Retina (tissue), 1 donor: ENCODE measurements at places on chromosomes 12 and 14.

- no peak for DNase-seq
These were observed 144.1 kb downstream of the PRKD1 start for GRCh38 chr14:29783556-29783955.

DNA sequence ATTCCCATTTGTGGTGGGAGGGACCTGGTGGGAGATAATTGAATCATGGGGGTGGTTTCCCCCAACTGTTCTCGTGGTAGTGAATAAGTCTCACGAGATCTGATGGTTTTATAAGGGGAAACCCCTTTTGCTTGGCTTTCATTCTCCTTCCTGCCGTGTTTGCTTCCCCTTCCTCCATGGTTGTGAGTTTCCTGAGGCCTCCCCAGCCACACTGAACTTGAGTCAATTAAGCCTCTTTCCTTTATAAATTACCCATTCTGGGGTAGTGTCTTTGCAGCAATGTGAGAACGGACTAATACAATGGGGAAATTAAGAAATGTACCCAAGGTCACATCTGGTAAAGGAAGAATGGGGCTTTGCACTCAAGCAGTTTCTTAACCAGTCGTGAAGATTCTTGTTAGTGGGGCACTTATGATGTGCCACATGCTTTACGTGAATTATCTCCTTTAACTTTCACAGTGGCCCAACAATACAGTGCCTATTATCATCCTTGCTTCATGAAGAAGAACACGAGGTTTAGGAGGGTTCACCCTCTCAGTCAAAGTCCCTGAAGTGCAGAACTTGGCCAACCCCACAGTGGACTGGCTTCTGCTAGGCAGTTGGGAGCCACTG is 234.3 kb downstream of the EFCAB11 start:
- no peak for DNase-seq

DNA sequence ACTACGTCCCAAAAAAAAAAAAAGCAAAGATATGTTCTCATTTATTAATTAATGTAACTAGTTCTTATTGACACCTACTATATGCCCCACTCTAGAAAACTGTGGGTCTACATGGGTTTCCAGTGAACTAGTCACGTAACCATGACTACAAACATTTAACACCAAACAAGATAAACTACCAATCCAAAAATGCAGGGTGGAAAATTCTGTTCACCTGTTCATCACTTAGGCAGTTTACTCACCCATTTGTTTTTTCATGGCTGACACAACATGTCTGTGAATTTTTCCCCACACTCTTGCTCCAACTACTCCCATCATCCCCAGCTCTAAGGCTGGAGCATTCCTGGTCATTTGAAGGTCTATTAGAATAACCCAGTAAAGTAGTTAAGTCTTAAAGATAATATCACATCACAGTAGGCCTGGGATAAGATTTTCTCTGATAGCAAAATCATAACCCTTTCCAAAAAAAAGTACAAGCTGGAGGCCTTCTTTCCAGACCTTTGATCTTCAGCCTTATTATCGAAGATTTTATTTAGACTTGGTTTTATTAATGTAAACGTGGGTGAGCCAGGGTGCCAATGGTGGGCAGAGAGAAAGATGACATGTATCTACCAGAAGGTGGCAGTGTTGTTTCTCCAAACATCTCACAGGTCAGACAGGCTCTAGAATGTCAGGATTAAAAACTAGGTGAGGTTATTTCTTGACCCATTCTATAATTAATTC is 61.6 kb upstream of the DAAM1 start:
- DNase-seq = peak; percentile 71

- DNase-seq = no peak
These were observed 17.7 kb upstream of the STXBP6 start for GRCh38 chr14:25067600-25067999.

DNA sequence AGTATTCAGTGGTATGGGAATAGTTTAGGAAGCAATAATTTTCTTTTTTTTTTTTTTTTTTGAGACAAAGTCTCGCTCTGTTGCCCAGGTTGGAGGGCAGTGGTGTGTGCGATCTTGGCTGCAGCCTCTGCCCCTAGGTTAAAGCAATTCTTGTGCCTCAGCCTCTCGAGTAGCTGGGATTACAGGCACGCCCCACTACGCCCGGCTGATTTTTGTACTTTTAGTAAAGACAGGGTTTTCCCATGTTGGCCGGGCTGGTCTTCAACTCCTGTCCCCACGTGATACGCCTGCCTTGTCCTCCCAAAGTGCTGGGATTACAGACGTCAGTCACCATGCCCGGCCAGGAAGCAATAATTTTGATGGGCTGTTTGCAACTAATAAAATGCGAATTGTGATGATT is 62.1 kb downstream of the ATG14 start:
- DNase-seq = no peak

GRCh38 chr12:71250166-71250565 is 92.4 kb upstream of the TSPAN8 start:
- no peak for DNase-seq

DNA sequence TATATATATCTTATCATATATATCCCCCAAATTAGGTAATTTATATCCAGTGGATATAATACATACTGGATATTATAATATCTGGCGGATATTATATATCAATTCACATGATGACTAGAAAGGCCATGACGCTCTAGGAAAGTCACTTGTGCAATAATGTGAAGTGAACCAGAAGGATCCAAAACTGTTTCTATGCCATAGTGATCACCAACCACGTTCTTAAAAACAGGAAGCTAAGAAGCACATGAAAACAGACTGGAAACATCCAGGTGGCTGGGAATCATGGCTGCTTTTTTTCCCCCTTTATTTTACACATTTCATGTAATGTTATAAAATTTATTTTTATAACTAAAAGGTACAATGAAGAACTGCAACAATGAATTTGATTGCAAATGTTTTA is 1.4 kb downstream of the GUCY2C start:
- no peak for DNase-seq

DNA sequence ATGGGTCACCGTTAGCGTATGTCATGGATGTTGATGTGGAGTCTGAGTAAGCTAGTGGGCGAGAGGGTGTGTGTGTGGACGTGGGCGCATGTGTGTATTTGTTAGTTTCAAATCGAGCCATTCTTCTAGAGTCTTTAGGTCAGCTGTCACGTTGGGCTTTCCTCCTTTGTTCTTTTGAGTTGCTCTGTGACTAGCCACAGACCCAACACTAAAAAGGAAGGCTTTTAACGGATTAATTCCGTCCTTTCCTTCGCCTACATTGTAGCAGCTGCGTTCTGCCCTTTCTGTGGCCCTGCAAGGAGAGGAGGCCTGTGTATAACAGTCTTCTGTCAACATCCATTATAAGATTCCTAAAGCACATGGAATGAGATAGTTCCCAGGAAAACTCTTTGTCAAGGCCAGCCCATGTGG is 117.2 kb upstream of the DNM1L start:
- DNase-seq = peak; percentile 88

DNA sequence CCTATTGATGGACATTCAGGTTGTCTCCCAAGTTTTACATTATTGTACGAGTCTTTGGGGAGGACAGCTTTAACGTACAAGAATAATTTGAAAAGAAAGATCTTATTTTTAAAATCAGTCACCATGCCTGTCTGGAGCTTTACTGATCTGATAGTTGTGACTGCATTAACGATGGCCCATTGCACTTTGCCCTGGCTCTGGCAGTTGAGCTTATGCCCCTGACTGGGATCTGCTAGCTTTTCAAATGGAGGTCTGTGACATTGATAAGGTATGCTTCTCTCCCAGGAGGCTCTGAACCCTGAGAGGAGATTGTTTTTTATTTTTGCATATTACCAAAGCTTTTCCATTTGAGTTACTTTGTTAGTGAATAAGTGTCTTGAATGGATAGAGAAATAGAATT is 17.9 kb upstream of the RAB3IP start:
- no peak for DNase-seq

DNA sequence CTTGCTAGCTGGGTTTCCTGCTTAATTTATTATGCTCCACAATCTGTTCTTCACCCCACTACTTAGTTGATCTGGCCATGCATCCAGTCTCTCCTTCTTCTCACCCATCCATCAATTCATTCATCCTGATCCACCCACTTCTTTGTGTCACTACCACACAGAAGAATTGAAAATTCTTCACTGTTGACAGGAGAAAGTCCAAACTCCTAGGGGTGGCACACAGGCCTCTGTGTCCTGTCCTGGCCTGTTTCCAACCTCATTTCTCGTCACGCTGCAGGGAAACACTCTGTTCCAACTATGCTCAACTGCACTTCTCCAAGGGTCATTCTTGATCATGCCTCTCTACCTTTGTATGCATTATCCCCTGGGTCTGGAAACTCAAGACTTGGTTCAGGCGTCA is 10.6 kb upstream of the KRT83 start:
- DNase-seq = no peak

DNA sequence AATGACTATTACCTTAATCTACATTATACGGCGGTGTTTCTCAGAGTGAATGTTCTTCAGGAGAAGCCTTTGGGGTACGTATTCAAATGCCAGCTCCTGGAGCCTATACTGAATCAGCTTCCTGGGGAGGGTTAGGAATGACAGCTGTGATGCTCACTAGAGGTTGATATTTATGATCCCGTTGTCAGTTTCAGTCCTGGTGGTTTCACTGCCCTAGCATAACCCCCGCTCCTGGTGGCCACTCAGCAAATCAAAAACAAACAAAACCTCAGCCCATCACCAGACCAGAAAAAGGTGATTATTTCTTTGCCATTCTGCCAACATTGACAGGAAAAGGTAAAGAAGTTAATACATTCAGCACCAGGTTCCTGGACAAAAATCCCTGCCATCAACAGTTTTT is 136.5 kb upstream of the CRY1 start:
- no peak for DNase-seq

DNA sequence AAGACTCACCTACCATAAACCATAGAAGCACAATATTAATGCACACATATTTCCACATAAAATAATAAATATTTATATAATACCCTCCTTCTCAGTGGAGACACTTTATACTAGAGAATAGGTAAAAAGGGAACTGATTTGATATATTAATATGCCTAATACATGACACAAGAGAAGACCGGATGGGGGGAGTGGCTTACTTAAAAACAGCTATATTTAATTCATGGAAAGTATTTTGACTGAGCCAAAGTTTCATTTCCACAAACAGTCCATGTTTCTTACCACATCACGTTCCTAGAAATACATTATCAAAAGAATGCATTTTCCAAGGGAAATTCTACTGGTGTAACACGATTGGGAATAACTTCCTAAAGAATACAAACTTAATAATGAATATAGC is 63.4 kb downstream of the ITPR2 start:
- no peak for DNase-seq

DNA sequence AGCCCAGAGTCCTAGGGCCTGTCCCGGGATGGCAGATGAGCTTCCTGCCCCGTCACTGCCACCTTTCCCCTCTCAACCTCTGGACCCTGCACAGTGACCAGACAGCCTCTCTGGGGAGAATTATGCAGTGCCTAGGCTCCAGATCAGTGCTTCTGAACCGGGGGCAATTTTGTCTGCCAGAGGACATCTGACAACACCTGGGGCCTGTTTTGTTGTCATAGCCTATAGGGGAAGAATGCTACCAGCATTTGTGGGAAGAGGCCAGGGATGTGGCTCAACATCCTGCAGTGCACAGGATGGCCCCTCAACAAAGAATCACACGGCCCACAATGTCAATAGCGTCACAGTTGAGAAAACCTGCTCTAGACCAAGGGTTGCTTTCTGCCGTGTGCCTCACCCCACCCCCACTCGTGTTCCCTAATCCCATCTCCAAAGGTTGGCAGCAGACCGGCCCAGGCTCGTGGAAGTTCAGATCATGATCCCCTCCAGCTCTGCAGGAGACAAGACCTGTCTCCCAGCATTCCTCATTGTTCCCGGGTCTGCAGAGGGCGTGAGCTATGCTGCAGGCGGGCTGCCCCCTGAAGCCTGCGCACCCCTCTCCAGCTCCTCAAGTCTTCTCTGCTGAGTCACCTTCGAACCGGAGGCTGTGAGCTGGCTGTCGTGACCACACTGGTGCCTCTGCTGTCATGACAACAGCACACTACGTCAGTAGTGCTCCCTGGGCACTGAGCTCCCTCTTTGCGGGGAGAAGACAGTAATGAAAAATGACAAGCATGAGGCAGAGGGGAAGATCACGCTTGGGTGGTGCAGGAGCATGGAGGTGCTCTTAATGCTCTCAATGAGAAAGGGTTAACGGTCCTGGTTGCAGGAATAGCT is 2.0 kb upstream of the GAPDH start:
- peak; percentile 93 for DNase-seq

DNA sequence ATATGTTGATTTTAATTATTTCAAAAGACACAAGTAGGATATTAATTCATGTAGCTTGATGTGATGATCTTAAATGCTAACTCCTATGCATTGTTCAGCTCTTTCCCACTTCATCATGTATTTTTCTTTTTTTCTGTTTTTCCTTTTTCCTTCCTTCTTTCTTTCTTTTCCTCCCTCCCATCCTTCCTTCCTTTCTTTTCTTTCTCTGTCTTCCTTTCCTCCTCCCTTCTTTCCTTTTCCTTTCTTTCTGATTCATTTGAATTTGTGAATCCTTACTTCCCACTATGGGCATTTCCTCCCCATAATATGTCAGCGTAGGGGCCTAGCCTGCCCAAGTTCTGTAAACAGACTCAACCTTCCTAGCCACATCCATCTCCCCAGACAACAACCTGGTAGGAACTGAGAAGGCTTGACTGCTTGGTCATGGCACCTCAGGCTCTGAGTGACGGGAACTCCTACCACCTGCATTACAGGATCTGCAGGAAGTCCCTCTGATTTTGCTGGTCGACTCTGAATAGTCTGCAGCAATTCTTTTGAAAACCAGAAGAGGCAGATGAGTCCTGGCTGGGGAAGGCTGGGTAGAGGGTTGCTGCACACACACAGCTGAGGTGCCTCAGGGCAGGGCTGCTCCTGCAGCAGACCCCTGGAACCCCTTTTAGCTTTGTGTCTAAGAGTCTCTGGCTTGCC is 33.4 kb upstream of the BHLHE41 start:
- DNase-seq = no peak

DNA sequence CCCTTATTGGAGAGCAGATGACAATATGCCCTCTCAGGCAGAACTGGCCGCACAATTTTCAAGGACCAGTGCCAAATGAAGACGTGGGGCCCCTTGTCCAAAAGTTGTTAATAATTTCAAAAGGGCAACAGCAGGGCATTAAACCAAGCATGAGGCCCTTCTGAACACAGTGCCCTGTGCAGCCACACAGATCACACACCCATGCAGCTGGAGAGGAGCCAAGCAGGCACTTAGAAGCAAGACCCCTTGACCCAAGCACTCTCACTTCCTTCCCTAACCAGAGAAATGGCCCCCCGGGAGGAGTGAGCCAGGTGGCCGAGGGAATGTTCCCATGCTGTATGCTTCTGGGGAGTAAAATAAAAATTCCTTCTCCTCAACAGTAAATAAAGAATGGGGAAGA is 114.0 kb upstream of the TMPO start:
- DNase-seq = peak; percentile 46

DNA sequence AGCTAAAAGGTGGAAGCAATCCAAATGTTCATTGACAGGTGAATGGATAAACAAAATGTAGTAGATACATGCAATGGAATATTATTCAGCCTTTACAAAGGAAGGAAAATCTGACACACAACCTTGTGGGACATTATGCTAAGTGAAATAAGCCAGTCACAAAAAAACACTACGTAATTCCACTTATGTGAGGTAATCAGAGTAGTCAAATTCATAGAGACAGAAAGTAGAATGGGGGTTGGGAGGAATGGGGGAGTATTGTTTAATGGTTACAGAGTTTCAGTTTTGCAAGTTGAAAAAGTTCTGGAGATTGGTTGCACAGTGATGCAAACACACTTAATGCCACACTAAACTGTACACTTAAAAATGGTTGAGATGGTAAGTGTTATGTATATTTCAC is 62.8 kb downstream of the LIN52 start:
- DNase-seq = no peak
